GM20000 (cell line): ENCODE measurements at places on chromosomes 6 and 20.

- DNase-seq: no peak
These were observed 659.7 kb downstream of the KIF16B start for GRCh38 chr20:15913391-15914025.

DNA sequence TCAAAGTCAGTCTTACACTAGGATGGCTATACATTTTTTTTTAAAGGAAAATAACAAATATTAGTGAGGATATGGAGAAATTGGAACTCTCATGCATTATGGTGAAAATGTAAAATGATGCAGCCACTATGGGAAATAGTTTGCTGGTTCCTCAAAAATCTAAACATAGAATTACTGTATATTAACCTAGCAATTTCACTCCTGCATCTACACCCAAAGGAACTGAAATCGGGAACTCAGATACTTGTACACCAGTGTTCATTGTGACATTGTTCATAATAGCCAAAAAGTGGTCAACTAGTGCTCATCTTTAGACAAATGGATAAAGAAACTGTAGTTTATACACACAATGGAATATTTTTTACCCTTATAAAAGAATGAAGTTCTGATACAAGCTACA lies 110.7 kb downstream of the UTRN start:
- no peak for DNase-seq

DNA sequence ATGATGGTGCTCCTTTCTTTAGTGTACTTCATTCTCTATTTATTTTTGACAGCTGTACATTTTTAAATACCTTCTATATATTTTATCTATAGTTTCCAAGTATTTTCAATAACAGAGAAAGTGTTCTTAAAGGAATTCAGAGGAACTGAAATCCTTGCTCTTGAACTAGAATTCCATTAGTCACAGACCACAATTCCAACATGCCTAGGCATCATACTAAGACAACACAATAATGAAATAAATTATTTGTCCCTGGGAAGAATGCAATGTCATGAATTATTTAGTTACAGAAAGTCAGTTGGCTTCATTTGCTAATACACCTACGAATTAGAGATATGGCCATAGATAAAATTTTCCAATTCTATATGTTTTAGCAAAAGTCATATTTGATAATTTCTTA lies 671.2 kb downstream of the EPHA7 start:
- DNase-seq: no peak

DNA sequence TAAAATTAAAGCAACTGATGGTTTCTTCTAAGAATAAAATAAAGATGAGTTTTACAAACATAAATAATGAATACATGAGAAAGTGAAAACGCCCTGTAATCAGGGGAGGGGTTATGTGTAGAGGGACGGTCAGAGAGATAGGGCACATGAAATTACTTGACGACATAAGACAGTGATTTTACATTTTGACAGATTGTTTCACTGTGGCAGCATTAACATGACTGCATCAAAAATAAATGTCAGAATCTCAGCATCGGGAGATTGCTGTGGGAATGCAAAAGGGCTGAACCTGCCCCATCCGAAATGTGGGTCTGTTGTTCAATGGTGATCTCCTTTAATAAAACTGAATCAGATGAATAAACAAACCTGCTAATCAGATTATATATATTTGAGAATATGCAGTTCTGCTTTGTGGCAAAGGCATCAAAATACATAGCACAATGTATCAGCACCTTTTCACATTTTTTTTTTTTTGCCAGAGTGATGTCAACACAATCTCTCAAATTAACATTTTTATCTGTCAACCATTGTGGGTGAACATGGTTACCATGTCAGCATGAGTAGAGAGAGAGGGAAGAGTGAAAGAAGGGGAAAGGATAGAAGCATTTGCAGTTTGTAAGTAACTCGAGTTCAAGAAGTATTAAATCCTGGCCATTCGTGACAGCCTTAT lies 177.1 kb upstream of the MAN1A1 start:
- DNase-seq: no peak

GRCh38 chr6:41446132-41446531 lies 100.0 kb upstream of the FOXP4 start:
- DNase-seq: no peak

DNA sequence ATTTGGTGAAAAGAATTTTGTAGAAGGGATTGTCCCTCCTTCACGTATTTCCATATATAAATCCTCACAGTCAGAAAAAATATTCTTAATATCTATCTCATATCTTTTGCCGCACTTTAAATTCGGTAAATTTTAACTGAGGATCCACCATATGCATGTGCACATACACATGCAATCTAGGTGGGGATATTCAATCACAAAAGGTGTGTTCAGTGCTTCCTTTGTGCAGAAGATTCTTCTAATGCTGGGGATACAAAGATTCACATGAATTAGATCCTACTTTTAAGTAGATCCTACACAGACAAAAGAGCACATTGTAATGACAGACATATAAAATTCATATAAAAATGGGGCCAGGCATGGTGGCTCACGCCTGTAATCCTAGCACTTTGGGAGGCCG lies 13.6 kb upstream of the HLA-DRB1 start:
- no peak for DNase-seq

- no peak for DNase-seq
These were observed 425.1 kb upstream of the SULF2 start for GRCh38 chr20:48210111-48211027.

GRCh38 chr6:36929607-36930006 lies 24.9 kb upstream of the PI16 start:
- no peak for DNase-seq

DNA sequence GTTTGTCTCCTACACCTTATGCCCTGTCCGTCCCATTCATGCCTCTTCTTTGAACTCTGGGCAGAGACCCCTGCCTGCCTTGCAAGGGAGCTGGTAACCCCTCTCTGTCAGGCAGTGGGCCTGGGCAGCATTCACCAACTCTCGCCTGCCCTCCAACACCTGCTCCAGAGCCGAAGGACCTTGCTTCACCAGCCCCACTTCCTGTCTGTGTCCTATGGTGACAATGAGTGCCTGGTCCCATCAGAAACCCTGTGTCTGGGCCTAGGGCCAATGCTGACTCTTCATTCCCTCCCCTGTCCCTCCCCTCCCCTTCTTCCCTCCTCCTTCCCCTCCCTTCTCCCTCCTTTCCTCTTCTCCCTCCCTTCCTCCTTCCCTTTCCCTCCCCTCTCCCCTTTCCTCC lies 22.8 kb upstream of the PCMTD2 start:
- DNase-seq: no peak

- no peak for DNase-seq
These were observed 225.3 kb downstream of the RIMS1 start for GRCh38 chr6:72111611-72112010.

- DNase-seq: no peak
These were observed 47.2 kb downstream of the FOXA2 start for GRCh38 chr20:22536956-22537756.

- no peak for DNase-seq
These were observed 36.2 kb downstream of the RSPO4 start for GRCh38 chr20:965956-966355.

- peak; percentile 32 for DNase-seq
These were observed 792 bp upstream of the MICA start for GRCh38 chr6:31402324-31403282.

DNA sequence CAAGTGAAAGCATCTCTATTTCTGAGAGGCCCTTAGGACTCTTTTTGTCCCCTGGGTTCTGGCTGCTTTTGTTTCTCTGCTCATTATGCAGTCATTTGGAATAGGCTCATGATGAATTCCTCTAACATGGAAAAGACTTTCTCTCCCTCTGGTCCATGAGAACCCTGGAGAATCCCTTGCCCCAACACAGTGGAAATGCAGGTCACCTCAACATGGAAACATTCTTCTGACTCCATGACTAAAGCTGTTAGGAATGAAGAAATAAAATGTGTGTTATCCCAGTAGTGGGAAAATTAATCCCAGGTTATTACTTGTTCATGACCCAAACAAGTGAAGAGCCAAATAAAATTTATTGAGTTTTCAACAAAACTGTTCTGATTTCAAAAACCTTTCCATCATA lies 458.6 kb downstream of the EPM2A start:
- DNase-seq: no peak

GRCh38 chr6:41559655-41560427 lies 13.7 kb downstream of the FOXP4 start:
- DNase-seq: no peak

DNA sequence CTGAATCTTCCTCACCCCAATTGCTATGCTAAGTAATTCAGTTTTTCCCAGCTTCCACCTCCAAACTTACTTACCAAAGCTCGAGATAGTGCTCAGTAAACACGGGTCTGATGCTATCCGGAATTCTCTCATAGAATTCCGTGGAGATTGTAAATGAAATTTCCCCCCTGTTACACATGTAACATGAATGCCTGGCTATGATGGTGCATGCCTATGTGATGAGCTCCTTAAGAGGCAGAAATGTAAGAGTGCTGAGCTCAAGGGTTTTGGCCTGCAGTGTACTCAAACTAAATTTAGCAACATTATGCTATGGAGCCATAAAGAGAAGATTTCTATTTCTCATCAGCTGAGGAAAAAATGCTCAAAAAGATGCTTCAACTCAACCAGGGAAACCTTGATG lies 133.4 kb upstream of the FUT9 start:
- no peak for DNase-seq
